Suppressor macrophage treated with lipopolysaccharide for 4 hours (primary cell): ENCODE measurements at places on chromosomes 3 and 15.

- no peak for DNase-seq
Observed at GRCh38 chr3:111197485-111197884, 125.9 kb downstream of the NECTIN3 start.

GRCh38 chr3:195908694-195909581, 587 bp upstream of the TNK2 start:
- no peak for DNase-seq

DNA sequence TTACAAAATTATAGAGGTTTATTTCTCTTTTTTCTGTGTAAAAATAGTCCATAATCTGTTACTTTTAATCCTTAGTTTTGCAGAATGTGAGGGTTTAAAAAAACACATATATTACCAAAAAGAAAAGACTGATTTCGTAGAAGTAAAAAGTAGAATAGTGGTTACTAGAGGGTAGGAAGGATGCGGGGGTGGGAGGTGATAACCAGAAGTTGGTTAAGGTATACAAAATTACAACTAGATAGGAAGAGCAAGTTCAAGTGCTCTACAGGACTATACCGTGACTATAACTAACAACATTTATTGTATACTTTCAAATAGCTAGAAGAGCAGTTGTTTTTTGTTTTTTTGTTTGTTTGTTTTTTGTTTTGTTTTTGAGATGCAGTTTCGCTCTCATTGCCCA, 16.1 kb downstream of the CASR start:
- no peak for DNase-seq

- no peak for DNase-seq
Observed at GRCh38 chr3:3847994-3848922, 49.0 kb downstream of the LRRN1 start.

GRCh38 chr3:87082796-87083440, 92.0 kb upstream of the VGLL3 start:
- DNase-seq: peak; percentile 58

DNA sequence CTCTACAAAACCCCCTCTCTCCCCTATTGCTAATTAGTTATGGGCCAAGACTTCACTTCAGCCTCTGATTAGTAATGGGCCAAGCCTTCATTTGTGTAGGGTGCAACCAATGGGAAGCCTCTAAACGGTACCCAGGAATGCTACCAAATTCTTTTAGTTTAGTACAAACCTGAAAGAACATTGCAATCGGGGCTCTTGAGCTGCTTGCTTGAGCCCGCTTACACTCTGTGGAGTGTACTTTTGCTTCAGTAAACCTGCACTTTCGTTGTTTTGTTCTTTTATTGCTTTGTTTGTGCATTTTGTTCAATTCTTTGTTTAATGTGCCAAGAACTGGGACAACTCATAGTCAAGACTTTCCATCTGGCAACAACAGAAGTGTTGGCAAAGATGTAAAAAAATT, 26.2 kb downstream of the DNAAF4 start:
- no peak for DNase-seq
